ENCODE measurements at places on chromosomes 1 and 21.

GRCh38 chr1:93164816-93165215, 15.4 kb downstream of the TMED5 start:
- no peak for DNase-seq

DNA sequence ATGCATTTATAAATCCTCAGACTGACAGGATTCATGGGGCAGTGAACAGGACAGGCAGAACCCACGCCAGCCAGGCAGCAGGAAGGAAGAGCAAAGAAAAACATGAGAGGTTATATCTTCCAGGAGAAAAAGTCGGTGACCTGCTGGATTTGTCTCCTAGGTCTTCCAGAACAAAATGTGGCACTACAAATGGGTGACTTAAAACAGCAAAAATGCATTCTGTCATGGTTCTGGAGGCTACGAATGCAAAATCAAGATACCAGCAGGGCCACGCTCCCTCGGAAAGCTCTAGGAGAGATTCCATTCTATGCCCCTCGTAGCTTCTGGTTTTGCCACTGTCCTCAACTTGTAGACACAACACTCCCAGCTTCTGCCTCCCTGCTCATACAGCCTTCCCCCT, 63.4 kb downstream of the PSMG1 start:
- DNase-seq, result no peak

GRCh38 chr1:27671964-27672749, at the start of gene IFI6:
Gene IFI6 (minus strand): TSS chr1:27672192. CDS start chr1:27669314, 2,878 bp downstream.
- peak; percentile 96 for DNase-seq

DNA sequence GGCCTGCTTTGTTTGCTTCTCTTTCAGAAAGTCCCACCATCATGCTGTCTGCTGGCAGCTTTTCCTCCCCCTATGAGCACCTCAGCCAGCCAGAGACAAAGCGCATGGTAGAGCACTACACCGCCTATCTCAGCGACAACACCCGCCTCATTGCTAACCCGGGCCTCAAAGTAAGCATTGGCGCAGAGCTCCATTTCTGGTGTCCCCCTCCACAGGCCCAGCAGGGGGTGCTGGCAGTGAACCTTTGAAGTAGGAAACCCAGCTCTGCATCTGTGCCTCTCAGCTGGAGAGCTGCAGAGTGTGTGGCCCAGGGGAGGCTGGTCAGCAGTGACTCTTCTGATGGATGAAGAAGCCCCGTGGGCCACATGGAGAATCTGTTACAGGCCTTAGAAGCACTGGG, 81.2 kb upstream of the RAVER2 start:
- DNase-seq, result no peak

GRCh38 chr21:16305686-16306085, 575.9 kb downstream of the USP25 start:
- no peak for DNase-seq

All from renal cortical epithelial cell (primary cell).